ENCODE measurements at places on chromosomes 2 and 18. TPM values are rescaled to one million over a fixed set of nuclear protein-coding genes. Genes with fewer than 3 reads are reported as not detected.

Gene TRIM43
- polyA plus RNA-seq = not detected

Gene LONRF2
- polyA plus RNA-seq = 1.8 TPM

Gene ADCYAP1
- polyA plus RNA-seq = 0.29 TPM

Gene APCDD1
- polyA plus RNA-seq = 40.4 TPM

Gene FAM124B
- polyA plus RNA-seq = 3.1 TPM

Gene HOXD12
- not detected for polyA plus RNA-seq

Gene ASB1
- polyA plus RNA-seq = 41.9 TPM

Gene TUBA3E
- polyA plus RNA-seq = 48.3 TPM

Gene LIMS3
- 1.0 TPM for polyA plus RNA-seq

Gene OTOF
- 0.03 TPM for polyA plus RNA-seq

Gene TLX2
- not detected for polyA plus RNA-seq

Gene GAREM1
- polyA plus RNA-seq = 4.3 TPM

Gene FABP1
- polyA plus RNA-seq = 0.14 TPM

Gene PDE11A
- polyA plus RNA-seq = 0.88 TPM

Gene CYP1B1
- polyA plus RNA-seq = 7.9 TPM
